ENCODE measurements at places on chromosomes 7 and 10.

- no peak overlapping the region for H3K27ac ChIP-seq
- H3K4me3 ChIP-seq, result no peak overlapping the region
- H3K4me1 ChIP-seq, result no peaks in the 10 kb centered on the region
- no peaks in the 10 kb centered on the region for H3K27me3 ChIP-seq
- H3K36me3 ChIP-seq, result no peaks in the 10 kb centered on the region
These were observed 42.7 kb downstream of the SPDYE5 start for GRCh38 chr7:75534727-75535307.

- no peak overlapping the region for H3K4me3 ChIP-seq
- H3K4me1 ChIP-seq, result no peaks in the 10 kb centered on the region
- DNase-seq, result no peak
- no peaks in the 10 kb centered on the region for H3K36me3 ChIP-seq
These were observed 37.3 kb upstream of the CNPY1 start for GRCh38 chr7:155583636-155584035.

GRCh38 chr7:35969066-35969465, 168.2 kb downstream of the SEPTIN7 start:
- H3K27me3 ChIP-seq, result no peaks in the 10 kb centered on the region
- no peaks in the 10 kb centered on the region for H3K36me3 ChIP-seq
- DNase-seq, result no peak
- H3K27ac ChIP-seq, result no peak overlapping the region
- peaks cover 3% of the 10 kb centered on the region for H3K4me1 ChIP-seq
- no peak overlapping the region for H3K4me3 ChIP-seq

DNA sequence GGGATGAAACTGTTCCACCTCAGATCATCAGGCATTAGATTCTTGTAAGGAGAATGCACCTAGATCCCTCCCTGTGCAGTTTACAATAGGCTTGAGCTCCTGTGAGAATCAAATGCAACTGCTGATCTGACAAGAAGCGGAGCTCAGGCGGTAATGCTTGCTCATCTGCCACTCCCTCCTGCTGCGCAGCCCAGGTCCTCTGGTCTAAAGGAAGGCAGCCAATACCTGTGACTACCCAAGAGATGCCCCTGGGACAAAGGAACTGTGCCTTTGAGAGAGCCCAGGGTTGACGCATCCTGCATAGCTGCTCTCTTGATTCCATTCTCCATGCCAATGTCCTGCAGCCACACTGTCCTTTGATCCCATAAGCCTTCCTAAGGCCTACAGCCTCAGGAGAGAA, 73.1 kb downstream of the ADCYAP1R1 start:
- no peak for DNase-seq
- H3K4me3 ChIP-seq, result no peak overlapping the region
- no peaks in the 10 kb centered on the region for H3K4me1 ChIP-seq
- no peak overlapping the region for H3K27ac ChIP-seq
- no peaks in the 10 kb centered on the region for H3K27me3 ChIP-seq
- H3K36me3 ChIP-seq, result no peaks in the 10 kb centered on the region

GRCh38 chr10:34432589-34432988, 382.5 kb downstream of the PARD3 start:
- H3K36me3 ChIP-seq, result no peaks in the 10 kb centered on the region
- no peak for DNase-seq
- no peak overlapping the region for H3K27ac ChIP-seq
- H3K4me3 ChIP-seq, result no peak overlapping the region

- H3K4me3 ChIP-seq, result no peak overlapping the region
- H3K27ac ChIP-seq, result no peak overlapping the region
- H3K27me3 ChIP-seq, result no peaks in the 10 kb centered on the region
- no peaks in the 10 kb centered on the region for H3K4me1 ChIP-seq
- H3K36me3 ChIP-seq, result peaks cover 16% of the 10 kb centered on the region
These were observed 46.4 kb upstream of the ZNF746 start for GRCh38 chr7:149544028-149544427.
